Suprapubic skin (tissue), 4 donors: ENCODE measurements at places on chromosomes 11 and 22.

- DNase-seq = no peak
Measured at GRCh38 chr11:35800970-35801953, 138.7 kb downstream of the TRIM44 start.

DNA sequence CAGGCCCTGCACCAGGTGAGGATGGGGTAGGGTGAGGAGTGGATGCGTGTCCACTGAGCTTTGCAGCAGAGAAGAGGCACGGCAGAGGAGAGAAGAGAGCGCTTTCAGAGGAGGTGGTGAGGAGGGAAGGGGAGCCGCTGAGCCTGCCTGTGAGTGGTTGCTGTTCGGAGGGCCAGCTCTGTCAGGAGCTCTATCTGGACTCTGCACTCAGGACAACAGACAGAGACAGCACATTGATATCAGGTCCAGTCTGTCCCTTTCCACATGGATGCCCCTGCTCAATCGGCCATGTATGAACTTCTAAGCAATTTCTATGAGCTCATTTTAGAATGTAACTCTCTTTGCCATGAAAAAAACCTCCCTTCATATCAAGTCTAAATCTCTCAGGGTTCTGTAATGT is 158.6 kb downstream of the KIRREL3 start:
- DNase-seq = no peak

DNA sequence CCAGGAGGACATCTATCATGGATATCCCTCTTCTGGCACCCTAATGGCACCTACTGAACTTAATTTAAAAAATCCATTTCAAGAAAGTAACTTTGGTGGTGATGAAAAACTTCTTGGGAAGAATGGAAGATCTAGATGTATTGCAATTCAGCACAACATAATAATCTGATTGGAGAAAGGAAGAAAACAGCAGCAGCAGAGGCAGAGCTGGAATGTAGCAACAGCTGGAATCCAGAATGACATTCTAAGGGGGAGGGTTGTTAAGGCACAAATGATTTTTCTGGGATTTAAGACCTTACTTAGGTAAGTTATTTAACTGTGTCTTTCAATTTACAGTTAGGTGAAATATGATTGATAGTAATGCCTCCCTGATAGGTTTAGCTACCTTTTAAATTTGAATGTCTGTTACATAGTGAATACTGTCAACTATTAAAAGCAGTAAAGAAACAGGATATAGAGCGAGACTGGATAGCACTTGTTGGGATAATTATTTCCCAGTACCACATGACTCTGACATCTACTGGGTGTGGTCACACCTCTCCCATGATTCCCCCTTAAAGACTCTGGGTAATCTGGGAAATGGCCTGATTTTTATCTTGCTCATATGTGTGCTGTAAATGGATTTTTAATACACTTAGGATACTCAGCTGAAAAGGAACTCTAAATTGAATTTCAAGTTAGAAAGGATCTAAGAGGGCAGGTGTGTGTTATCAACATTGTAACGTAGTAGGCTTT is 11.7 kb downstream of the CAPRIN1 start:
- no peak for DNase-seq

- DNase-seq = no peak
Measured at GRCh38 chr11:1751999-1752906, 1.9 kb upstream of the IFITM10 start.

GRCh38 chr22:39700565-39700964 is 130.0 kb downstream of the CACNA1I start:
- DNase-seq = no peak

DNA sequence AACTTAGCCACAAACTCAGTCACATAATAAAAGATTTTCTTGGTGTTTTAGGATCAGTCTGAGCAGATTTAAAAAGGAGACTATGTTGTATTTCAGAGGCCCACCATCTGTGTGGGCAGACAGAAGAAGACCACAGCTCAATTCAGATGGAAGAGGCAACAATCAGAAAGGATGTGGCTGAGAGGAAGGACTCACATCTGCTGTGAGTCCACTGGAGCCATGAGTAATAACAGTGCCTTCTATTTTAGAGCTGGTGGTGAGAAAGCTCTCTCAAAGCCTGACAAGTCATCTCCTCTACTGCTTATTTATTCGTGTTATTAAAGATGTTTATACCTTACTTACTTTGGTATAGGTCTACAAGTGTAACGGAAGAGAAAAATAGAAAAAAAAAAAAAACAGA is 357.2 kb downstream of the OPCML start:
- DNase-seq = no peak

- peak; percentile 80 for DNase-seq
Measured at GRCh38 chr22:24554313-24555164, at the start of gene GUCD1. TSS of gene GUCD1 (minus strand) at chr22:24555138. CDS start at chr22:24554991, 147 bp downstream.

DNA sequence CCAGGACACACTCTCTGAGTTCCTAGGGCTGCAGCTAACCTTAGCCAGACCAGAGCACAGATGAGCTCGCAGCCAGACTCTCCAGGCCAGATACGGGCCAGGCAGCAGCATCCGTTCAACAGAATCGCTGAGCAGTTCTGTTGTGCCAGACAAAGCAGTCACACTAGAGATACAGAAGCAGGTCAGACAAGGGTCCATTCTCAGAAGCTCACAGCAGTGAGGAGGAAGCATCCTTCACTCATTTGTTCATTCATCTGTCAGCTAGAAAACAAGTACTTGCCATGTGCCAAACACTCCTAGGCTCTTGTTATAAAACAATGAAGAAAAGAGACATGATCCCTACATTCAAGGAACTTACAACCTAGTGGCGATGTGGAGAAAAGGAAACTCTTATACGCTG is 2.6 kb downstream of the LMO2 start:
- no peak for DNase-seq

DNA sequence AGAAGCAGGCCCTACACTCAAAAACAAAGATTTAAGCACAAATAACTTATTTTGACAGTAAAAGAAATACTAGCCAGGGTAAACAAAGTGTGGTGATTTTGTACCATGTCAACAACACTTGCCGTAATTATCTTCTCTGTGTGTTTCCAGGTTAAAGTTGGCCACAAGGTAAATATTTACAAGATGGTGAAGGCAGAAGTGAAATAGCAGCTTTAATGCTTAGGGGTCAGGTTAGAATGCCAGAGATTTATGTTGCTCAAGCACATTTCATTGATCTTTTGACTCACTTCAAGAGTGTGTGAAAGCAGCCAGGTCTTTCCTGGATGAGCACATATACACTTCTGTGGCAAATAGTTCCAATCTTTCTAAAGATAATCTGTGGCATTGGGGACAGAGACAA is 270.2 kb upstream of the LUZP2 start:
- no peak for DNase-seq

- no peak for DNase-seq
Measured at GRCh38 chr11:26675233-26675928, 46.5 kb downstream of the SLC5A12 start.

GRCh38 chr22:24053481-24054226 is 42.5 kb downstream of the CABIN1 start:
- no peak for DNase-seq

- DNase-seq = no peak
Measured at GRCh38 chr11:116397602-116398084, 375.1 kb downstream of the BUD13 start.

- DNase-seq = no peak
Measured at GRCh38 chr11:119473901-119474681, 51.1 kb upstream of the THY1 start.

DNA sequence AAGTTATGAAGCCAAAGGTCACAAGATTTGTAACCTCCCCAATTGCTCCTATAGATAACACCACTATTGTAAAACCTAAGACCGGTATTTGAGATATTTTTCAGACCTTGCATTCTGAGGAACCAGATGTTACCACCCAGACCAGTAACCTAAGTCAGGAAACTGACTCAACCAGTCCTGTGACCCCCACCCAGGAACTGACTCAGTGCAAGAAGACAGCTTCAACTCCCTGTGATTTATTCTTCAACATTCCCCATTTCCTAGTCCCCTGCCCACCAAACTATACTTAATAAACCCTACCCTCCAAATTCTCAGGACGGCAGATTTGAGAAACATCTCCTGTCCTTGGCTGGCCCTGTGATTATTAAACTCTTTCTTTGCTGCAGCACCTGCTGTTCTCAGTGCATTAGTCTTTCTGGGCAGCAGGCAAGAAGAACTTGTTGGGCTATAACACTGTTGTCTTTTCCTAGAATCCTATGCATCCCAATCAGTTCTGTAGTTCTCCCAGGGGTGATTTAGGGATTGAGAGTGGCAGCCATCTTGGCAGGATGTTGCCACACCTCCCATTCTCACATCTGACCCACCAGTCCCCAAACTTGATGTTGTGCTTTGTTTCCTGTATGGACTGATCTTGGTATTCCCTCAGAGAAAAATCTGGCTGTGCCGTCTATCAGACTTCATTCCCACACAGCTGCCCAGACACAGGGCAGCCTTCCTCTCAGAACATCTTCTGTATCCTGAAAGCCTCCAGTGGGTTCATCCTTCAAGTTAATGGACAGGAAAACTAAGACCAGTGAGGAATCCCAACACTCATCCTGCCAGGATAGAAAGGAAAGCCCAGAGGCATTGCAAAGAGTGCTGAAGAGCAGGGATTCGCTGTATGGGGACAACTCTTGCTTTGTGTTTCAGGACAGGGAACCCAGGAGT is 104.0 kb downstream of the PDE2A start:
- DNase-seq = peak; percentile 48

GRCh38 chr22:23293720-23294119 is 113.4 kb downstream of the BCR start:
- DNase-seq = no peak

GRCh38 chr11:80320765-80321164 is 879.9 kb upstream of the TENM4 start:
- DNase-seq = no peak

- DNase-seq = no peak
Measured at GRCh38 chr11:62796281-62796680, 4.5 kb upstream of the TMEM223 start.

GRCh38 chr22:43443152-43443471 is 31.3 kb downstream of the MPPED1 start:
- DNase-seq = no peak

- no peak for DNase-seq
Measured at GRCh38 chr11:69396051-69396947, 85.2 kb upstream of the LINC01488 start.

GRCh38 chr11:117807482-117808327 is 10.7 kb upstream of the DSCAML1 start:
- peak; percentile 94 for DNase-seq

DNA sequence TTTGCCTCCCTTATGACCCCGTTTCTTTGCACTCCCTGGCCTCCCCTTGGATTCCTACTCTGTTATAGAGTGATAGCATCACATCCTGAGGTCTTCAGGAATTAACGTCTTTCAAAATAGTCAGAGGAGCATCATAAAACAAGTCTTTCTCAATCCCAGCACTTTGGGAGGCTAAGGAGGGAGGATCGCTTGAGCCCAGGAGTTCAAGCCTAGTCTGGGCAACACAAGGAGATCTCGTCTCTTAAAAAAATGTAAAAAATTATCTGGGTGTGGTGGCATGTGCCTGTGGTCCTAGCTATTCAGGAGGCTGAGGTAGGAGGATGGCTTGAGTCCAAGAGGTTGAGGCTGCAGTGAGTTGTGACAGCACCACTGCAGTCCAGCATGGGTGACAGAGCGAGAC is 68.7 kb upstream of the AMPD3 start:
- no peak for DNase-seq

DNA sequence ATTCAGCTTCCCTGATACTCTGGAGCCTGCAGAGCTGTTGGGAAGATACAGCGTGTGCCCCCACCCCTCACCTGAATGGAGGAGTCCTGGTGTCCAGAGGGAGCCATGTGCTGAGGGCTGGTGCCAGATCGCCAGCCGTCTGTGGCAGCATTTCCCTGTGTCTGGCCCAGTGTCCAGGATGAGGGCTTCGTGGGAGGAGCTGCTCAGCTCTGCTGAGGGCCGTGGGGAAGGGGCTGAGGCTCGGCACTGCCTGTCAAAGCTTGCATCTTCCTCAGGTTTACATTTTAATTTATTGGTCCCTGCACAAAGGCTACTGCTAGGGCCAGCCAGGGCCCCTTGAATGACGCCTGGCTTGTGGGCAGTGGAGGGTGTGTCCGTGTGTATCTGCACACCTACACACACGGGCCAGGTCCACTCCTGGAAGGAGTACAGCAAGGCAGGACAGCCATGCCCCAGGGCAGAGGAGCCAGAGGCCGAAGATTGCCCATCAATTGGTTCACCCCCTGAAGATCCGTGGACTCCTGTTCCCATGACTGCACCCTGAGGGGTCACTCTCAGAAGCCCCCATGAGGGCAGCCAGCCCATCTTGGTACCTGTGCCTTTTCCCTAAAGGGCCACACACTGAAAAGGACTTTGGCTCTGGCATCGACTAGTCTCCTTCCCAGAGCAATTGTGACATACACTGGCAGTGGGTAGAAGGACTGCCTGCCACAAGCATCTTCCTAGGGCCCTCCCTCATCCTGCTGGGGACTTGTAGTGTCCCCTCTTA is 107.7 kb upstream of the PARVA start:
- no peak for DNase-seq

DNA sequence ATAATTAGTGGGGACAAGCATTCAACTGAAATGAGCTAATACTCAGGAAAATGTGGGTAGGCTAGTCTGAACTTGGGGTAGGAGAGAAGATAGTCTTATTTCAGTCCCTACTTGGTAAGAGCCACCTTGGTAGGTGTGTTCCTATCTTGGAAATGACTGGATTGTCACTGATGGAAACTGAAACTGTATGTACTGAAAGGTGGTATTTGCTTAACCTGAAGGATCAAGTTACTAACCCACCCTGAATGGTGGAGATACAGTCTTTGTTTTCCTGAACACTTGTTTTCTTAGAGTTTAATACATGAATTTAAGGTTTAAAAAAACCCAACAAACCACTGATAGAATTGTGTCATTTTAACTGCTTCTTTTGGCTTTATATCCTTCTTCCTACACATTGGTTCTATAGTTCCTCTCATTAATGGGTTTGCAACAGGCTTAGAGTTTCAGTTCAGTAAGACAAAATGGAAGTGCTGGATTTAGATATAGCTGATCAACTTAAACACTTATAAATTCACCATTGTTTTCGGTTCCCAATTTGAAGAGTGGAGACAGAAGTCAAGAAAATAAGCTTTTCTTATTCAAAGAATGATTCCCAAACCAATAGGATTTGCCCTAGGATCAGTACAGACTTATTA is 4.2 kb downstream of the FAR1 start:
- DNase-seq = no peak

DNA sequence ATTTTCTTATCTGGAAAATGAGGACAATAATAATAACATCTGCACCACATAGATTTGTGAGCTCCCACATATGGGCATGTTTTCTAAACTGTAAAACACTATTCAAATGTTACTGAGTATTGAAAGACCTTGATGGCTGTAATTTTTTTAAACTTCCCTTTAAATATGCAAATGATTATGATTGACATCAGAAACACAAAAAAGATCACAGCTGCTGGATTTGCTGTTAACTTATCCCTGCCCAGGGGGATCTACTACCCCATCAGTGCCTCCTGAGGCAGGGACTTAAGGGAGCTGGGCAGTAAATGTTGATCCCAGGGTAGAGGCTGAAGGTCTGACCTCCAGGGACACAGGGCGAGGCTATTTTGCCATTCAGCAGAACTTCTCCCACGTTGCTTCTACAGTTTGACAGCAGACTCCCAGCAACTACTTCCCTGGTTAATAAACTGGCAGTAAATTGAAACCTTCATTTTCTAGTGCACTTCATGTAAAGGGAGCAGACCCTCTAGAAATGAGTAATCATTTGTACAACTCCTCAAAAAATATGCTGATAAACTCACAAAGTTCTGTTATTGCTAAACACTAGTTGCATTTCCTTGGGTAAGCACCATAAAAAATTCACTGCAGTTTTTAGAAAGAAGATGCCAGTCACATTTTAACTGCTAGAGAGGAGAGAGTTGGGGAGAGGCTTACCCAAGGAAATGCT is 20.3 kb downstream of the TMPRSS5 start:
- DNase-seq = no peak
